ENCODE measurements at places on chromosomes 12 and 14.
A peak's percentile ranks its signal among the peaks of the same experiment; 100 is the strongest.

DNA sequence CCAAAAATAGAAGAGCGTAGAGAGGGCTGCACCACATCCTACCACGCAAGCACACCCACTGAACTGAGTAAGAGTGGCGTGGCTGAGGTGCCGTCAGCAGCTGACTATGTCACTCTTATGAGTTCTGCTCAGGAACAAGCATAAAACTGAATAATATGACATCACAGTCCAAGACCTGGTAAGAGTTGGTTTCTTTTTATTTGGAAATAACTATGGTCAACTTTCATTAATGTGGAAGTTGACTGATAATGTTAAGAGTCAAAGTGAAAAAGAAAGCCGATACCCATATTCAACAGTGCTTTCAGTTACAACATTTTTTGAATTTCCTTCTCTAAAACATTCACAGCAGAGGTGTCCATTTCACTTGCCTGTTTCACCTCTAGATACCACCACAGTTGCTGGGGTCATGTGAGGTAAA lies 44.6 kb downstream of the GNS start:
- no peak for DNase-seq

GRCh38 chr12:108516511-108517275 lies 1.6 kb downstream of the FICD start:
- DNase-seq, result no peak

DNA sequence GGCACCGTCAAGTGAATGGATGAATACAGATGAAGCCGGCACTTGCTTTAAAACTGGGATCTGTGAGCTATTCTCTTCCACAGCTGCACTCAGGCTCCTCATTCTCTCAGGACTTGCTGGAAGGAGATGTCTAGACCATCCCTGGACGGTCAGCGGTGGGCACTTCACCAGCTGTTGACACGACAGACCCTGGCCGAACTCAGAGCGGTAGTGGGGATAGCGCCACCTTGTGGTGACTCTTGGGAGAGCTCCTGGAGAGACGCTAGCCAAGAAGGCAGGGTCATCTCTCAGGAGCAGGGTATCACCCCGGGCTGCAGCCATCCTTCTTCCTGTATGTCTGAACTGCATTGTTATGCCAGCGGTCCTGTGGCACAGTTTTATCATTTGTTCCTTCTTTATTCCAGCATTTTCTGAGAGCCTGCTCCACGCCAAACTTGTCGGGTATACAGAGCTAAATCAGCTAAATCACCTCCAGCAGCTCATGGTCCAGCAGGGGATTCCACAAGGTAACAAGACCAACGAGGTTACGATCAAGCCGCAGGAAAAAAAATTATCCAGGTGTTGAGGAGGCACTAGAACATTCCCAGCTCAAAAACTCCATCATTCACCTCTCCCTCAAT lies 10.0 kb downstream of the WNT1 start:
- peak; percentile 80 for DNase-seq

GRCh38 chr12:102016472-102016871 lies 45.3 kb downstream of the WASHC3 start:
- no peak for DNase-seq

DNA sequence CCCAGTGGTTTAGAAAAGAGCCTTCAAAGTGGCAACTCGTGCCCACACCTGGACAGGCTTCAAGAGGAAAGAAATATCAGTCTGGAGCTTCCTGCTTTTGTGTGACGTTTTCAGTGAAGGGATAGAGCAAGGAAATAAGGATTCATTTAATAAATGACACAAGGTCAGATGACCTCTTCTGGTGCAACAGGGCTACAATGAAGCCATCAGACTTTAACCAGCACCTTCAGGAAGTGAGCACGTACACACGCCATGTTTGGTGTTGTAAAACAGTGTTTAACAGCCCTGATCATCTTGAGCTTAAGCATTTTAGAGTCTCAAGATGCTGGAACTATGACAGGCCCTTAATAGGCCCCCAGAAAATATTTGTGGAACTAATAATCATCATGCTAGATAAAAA lies 59.1 kb downstream of the CCDC60 start:
- no peak for DNase-seq

DNA sequence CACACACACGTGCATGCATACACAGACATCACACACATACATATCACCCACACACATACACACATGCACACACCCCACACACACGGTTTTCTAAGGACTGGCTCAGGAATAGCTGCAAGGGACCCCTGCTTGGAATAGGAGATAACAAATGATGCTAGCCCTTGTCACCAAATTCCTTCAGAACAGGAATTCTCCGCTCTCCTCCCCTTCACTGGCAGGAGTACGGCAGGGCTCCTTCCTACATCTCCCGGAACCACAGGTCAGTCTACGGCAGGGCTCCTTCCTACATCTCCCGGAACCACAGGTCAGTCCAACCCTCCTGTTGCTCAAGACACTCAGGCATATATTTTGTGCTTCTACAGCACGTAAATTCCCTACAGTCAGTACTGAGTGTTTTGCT lies 23.9 kb downstream of the PHLDA1 start:
- DNase-seq, result no peak

GRCh38 chr12:124695861-124696260 lies 128.4 kb upstream of the NCOR2 start:
- no peak for DNase-seq

GRCh38 chr12:66036317-66036716 lies 94.2 kb downstream of the LLPH start:
- DNase-seq, result no peak

DNA sequence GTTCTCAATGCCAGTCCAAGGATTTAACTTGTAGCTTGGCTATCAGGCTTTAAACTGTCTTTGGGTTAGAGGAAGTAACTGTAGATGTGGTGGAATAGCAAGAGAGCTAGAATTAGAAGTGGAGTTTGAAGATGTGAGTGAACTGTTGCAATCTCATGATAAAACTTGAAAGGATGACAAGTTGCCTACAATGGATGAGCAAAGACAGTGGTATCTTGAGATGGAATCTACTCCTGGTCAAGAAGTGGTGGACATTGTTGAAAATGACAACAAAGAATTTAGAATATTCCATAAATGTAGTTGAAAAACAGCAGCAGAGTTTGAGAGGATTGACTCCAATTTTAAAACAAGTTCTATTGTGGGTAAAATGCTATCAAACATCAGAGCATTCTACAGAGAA lies 199.0 kb downstream of the DUSP6 start:
- DNase-seq, result no peak

DNA sequence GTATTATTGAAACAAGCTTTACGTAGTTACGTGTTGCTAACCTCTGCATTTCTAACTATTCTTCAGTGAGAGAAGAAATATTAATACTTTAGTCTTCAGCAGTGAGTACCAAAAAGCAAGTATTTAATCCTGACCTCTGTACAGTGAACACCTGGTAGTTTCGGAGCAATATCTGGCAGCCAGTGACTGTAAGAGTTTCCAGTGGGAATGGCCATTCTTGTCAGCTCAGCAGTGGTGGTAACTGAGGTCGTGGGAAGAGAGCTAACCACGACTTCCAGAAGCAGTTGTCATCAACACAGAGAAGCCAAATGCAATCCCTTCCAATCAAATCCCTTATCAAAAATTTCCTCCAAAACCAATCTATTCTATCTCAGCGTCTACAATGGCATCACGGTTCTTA lies 1500.2 kb upstream of the FLRT2 start:
- no peak for DNase-seq

DNA sequence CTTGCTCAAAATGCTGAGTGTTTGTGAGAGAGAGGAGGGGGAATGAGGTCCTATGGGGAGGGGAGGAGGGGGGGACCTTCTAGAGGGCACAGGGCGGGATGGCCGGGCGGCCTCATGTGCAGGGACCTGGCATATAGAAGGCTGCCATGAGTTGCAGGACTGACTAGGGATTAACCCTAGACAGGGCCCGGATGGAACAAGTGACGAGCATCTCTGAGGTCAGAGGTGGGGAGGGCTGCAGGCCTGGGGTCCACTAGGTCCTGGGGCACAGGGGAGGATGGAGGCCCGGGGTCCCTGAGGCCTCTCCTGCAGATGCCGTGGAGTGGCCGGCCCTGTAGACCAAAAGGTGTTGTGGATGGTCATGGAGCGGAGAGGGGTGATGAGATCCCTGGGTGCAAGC lies 104.0 kb upstream of the EIF5 start:
- DNase-seq, result no peak

- DNase-seq, result no peak
Observed at GRCh38 chr12:12087693-12088034, 16.9 kb downstream of the BCL2L14 start.

GRCh38 chr12:99130808-99131553 lies 485.9 kb downstream of the APAF1 start:
- no peak for DNase-seq

DNA sequence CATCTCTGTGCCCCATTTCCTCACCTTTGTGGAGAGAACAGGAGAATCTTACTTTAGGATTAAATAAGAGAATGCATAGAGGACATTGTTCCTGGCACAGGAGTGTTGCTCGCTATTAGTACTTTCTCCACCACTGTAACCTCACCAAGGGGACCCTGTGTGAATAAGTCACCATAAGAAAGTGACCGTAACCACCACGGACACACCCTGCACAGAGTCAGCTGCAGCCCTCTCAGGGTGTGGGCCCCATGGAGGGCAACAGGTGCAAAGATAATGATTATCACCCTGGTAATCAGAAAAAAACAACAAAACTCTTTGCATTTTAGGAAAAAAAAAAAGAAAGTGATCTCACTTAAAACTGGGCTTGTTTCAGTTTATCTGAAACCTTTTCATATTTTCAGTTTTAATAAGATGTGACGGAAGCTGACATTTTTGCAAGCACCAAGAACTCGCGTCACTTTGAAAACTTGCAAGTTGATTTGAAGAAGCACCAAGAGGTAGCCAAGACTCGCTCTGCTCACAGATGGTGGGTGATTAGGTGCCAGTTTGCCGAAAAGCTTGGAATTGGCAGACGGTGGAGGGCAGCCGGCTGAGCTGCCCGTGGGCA lies 87.0 kb upstream of the VRK1 start:
- DNase-seq, result no peak

DNA sequence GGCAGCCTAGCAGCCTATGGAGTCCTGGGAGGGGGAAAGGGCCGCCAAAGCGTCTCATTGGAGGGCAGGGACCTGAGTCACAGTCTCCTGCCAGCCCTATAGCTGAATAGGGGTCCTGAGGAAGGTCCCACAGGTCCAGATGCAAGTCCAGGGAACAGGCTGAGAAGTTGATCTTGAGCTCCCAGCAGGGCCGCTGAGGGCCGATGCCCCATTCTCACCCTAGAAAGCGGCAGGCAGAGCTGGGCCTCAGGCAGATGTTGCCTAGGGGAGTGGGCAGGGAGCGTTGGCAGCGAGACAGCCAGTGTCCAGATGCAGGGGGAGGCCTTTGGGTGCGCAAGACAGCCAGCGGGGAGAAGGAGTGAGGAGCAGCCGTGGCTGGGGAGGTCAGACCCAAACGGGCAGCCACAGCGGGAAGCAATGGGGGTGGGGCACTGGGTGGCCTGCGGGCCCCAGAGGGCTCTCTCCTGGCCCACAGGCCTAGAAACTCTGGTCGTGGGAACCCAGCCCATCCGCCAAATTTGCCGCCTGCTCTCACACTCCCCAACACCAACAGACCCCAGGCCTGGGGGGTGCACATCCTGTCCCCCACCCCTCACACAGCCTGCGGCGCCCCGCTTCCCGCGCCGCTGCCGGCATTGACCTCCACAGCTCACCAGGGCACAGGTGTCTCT lies 1.1 kb downstream of the HDAC7 start:
- peak; percentile 51 for DNase-seq

DNA sequence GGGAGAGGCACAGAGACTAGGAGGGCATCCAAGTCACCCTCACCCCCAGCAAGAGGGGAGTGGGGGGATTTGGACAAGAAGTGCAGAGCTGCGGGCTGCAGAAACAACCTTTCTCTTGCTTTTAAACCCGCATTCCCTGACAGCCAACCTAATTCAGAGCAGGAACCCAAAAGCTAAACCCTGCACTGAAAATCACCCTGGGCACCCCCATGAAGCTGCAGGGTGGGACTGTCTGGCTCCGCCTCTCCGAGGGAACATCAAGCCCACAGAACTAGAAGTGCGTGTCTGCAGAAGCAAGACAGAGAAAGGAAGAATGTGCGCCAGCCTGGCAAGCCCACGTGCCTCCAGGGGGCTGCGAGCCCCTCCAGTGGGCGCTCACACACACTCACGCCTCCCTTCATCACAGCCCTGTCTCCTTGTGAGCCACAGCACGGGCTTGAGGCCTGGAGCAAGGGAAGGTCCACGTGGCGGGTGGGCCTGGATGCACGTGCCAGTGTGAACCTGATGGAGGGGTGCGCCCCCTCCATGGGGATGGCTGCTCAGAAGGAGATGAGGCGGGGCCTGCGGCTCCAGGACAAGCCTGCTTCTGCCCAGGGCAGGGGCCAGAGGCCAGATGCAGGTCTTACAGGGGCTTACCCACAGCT lies 27.8 kb upstream of the PNMA1 start:
- DNase-seq, result no peak

DNA sequence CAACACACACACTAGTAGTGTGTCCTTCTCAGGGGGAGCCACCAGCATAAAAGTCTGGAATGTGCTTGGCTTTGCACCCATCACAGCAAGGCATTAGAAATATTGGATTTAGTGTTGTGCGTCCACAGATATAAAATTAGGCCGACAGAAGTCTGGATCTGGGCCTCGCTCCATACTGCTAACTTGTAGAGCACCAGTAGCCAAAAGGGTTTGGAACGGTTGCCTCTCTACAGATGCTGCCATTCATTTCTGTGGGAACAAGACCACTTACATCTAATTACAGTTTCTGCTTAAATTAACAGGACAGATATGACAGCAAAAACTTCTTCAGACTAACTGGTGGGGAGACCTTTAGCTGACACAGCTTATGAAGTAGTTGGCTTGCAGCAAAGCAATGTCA lies 94.2 kb downstream of the EXOC5 start:
- no peak for DNase-seq

GRCh38 chr12:92208613-92209121 lies 63.0 kb upstream of the BTG1 start:
- peak; percentile 28 for DNase-seq

GRCh38 chr14:68585690-68586089 lies 207.2 kb downstream of the ZFP36L1 start:
- DNase-seq, result no peak

GRCh38 chr12:124403273-124403672 lies 108.4 kb downstream of the RFLNA start:
- no peak for DNase-seq

GRCh38 chr14:54669721-54670561 lies 103.0 kb downstream of the SAMD4A start:
- DNase-seq, result no peak
